Stimulated activated CD8-positive, alpha-beta memory T cell treated with anti-CD3 and anti-CD28 coated beads, Interleukin-2, amount 100 ng/mL, for 1 hour (primary cell): ENCODE measurements at places on chromosomes 1 and 21.

DNA sequence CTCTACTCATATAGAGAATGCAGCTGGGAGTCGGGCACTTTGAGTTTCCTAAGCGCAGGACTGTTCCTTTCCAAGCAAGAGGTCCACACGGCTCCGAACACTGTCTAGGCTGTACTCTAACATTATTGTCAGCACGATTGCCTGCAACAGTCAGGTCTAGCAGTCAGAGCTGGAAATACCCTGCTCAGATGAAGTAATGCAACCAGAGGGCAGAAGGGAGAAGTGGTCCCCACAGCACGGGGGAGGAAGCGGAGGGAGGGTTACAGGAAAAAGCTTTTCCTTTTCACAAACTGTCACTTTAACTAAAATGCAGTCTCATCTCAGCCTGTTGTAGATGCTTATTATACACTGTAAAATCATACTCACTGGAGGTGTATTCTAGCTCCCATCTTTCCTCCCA is 98.9 kb upstream of the SLC44A3 start:
- DNase-seq, result no peak

DNA sequence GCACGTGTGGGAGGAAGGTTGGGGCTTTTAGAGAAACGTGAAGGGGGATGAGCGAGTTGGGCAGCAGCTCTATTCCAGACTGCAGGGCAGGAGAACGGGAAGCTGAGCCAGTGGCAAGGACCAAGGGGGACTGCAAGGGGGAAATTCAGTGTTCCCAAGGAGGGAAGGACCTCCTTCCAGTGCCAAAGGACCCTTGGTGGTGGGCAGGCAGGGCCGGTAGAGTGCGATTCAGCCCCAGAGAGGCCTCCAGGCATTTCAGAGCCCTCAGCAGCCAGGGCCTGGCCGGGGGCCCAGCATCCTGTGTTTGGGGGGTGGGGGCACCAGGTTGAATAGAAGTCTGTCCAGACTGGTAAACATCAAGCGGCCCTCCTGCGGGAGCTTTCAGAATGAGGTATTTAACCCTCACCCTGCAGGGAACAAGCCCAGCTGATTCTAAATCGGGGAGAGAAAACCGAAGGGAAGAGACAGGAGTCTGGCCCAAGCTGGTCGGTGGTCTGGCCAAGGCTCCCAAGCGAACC is 2.3 kb downstream of the COL9A2 start:
- DNase-seq, result no peak

DNA sequence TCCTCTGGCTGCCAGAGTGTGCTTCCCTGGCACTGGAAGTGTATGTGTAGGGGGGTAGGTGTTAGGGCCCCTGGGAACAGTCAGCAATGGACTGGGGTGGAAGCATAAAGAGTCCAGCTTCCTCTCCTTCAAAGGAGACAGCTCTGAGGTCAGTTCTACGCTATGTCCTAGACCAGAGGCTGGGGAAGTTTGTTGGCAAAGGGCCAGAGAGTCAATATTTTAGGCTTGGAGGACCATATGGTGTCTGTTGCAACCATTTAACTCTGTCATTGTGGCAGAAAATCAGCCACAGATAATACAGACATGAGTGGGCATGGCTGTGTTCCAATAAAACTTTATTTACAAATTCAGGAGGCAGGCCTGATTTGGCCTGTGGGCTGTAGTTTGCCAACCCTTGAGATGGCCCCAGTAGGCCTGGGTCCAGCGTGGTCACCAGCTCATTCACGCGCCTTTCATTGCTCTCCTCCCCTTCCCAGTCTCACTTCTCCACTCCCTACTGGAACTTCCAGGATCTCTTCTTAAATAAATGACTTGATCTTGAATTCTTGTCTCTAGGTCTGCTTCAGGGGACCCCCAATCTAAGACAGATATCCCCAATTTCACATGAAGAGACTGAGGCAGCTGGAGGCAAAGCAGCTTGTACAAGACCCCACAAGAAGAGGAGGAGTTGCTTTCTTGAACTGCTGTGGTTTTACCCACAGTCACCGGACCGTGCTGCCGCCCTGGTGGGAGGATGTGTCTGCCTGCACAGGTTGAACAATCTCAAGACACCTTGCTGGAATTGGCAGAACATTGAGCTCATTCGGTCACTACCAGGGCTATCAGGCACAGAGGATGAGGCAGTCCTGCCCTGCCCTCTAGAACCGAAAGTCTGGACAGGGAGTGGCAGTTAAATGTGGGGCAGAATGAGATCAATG is 162.4 kb upstream of the POU3F1 start:
- DNase-seq, result no peak

DNA sequence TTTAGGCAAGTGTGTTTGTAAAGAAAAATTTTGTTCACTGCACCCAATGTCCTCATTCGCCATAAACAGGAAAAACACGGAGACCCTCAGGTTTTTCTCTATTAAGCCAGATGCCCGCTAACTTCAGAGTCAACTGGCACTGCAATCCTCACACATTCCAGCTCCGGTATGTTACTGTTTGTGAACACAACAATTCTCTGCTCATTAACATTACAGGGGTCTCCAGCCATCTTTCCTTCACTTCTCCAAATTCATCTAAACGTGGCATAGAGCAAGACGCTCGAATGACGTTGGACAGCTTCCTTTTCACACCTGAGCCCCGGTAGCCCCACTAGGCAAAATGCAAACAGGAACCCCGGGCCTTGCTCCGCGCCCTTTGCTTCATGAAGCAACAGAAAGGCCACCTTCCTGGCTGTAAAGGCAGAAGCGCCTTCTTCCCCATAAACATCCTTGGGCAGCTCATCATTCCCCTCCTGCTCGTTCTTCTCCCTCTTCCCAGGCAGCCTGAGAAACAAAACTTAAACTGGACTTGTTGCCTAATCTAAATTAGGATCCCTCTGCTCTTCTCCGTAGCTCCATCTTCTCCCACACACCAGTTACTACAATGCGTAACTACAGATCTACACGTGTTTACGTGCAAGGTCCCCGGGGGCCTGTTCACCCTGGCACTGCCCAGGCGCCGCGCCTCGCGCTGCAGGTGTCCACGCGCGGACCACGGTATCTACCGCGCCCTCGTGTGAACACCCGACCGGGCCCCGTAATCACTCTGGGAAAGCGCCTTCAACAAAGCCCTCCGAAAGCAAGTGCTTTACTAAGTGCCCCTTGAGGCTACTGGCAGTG is 1.2 kb downstream of the LBR start:
- no peak for DNase-seq

DNA sequence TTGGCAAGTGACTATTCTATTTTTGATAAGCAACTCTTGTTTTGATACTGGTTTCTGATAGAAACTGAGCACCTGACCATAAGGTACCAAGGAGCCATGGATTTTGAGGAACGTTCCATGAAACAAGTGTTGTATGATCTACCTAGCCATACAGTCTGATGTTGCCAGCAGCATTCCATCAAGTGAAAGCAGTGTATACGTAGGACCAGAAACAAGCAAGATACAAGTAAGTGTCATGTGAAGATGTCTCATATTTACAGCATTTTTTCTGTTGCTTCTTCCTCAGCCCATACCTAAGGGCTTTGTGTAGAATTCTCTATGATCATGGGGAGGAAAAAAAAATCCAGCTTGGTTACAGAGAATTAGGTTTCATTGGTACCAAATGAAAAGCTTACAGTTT is 55.6 kb upstream of the RABGAP1L start:
- no peak for DNase-seq

GRCh38 chr1:207672522-207673130 is 27.7 kb downstream of the CR1L start:
- no peak for DNase-seq

DNA sequence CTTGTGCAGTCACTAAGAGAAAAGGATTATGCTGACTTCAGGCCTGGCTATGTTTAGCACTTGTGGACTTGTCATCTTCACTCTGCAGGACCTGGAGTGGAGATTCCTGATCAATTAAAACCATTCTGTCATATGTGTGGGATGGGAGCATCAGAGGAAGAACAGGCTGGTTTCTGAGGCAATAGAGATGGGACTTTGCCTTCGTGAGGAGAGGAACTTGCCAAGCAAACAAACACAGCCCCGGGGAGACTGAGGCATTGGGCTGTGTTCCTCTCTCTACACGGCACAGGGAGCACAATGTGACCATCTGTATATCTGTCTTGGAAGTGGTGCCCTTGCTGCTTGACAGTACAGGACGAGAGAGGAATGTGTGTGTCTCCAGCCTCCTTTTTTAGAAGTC is 23.1 kb downstream of the VASH2 start:
- no peak for DNase-seq

GRCh38 chr1:244815600-244816099 is 19.8 kb upstream of the COX20 start:
- no peak for DNase-seq

DNA sequence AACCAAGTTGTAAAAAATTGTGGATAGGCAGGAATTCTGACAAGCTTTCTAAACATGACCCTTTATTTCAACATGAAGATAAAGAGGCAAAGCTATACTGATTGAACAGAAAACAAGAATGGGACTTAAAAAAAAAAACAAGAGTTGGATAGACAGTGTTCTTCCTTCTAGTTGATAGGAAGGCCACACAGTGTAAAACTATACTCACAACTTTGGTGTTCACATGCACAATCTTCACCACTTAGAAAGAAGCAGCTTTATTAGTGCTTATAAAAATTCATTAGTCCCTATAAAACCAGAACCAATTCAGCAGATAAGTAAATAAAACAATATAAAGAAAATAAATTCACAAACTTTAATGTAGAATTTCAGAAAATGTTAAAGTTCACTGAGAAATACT is 101.8 kb downstream of the AKT3 start:
- DNase-seq, result no peak

- DNase-seq, result no peak
Observed at GRCh38 chr1:1911350-1912041, 3.6 kb upstream of the CALML6 start.

GRCh38 chr1:154867064-154867825 is 2.8 kb downstream of the KCNN3 start:
- DNase-seq, result no peak

DNA sequence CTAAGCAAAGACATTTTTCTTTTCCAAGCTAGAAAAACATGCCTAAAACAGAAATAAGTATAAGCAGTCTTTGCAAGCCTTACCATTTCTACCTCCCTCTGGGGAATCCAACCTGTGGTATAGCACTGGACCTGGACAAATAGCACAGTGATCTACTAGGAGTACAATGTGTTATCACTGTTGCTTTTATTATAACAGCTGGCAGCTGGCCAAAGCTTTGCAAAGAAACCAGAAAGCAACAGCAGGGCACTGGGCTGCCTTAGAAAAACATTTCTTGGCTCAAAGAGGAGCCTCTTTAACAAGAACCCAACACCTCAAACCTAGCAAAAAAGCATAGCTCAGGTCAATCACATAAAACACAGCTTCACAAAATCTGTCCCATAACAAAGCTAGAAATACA is 294.5 kb upstream of the GREM2 start:
- no peak for DNase-seq

GRCh38 chr1:155167166-155168104 is 5.7 kb downstream of the KRTCAP2 start:
- DNase-seq, result peak; percentile 70

DNA sequence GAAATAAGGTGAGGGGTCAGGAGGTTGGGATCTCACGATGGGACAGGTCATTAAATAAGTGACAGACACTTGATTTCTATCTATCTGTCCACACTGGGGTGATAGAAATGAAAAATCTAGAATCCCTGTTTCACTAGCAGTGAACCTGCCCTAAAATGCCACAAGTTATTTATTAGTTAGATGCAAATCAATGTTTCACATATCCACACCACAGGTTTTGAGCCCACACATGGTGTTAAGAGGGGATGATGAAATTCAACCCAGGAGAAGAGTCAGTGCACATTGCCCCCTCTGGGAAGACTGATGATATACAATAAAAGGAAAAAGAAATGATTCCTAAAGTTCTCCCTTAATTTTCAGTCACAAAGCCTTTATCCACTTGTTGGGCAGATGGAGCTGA is 10.1 kb upstream of the NTPCR start:
- DNase-seq, result no peak

- DNase-seq, result no peak
Observed at GRCh38 chr1:64304823-64305222, 101.4 kb downstream of the UBE2U start.

DNA sequence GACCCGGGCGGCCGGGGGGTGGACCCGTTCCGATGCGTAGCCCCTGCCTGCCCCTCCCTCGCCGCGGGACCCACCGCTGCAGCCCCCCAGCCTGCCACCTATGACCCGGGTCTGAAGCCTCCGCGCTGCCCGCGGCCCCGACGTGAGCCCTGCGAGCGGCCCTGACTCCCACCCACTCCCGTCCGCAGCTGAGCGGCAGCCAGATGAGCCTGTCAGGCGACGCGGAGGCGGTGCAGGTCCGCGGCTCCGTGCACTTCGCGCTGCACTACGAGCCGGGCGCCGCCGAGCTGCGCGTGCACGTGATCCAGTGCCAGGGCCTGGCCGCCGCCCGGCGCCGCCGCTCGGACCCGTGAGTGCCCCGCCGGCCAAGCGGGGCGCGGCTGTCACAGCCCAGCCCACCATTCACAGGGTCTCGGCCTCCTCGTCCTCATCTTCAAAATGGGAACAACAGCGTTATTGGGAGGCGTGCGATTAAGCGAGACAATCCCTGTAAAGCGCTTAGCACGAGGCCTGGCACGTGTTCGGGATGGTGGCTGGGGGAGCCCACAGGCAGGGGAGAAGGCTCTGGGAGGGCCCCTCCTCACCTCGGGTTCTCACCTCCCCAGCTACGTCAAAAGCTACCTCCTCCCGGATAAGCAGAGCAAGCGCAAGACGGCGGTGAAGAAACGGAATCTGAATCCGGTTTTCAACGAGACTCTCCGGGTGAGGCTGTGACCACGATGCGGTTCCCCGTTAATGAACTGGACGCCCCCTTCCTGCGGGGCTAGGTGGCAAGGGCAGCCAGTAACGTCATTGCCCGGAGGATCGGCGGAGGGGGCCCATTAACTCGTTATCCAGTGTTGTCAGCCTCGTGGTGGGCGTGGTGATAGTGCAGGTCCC is 8.2 kb downstream of the SYTL1 start:
- DNase-seq, result no peak

DNA sequence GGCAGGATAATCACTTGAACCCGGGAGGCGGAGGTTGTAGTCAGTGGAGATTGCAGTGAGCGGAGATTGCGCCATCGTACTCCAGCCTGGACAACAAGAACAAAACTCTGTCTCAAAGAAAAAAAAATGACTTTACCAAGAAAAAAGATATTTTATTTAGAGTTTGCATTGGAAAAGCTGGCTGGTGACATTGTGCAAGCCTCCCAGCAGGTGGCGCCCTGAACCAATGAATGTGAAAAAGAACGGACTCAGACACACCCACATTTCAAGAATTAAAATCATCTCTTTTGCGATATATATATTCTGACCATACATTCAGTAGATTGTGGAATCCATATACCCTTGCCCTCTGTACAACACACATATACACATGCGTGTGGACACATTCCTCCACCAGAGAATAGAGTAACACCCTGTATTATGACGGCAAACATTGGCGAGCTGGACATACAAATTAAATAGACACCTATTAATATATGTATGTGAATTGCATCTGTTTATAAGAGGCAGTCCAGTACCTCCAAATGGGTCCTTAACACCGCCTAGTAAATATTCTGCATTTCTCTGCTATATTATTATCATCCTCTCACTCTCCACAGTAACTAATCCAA is 39.0 kb upstream of the CADM3 start:
- peak; percentile 43 for DNase-seq

GRCh38 chr1:94323311-94324177 is 86.2 kb upstream of the ARHGAP29 start:
- no peak for DNase-seq

GRCh38 chr1:63916485-63917360 is 142.9 kb downstream of the ROR1 start:
- DNase-seq, result no peak

- DNase-seq, result no peak
Observed at GRCh38 chr1:209648931-209649776, 3.1 kb downstream of the LAMB3 start.
